ENCODE measurements at places on chromosomes 1 and 21. TPM values are rescaled to one million over a fixed set of nuclear protein-coding genes. Genes with fewer than 3 reads are reported as not detected.
A peak's percentile ranks its signal among the peaks of the same experiment; 100 is the strongest.

GRCh38 chr21:39946199-39946598 lies 79.0 kb downstream of the PCP4 start:
- H3K36me3 ChIP-seq, result no peaks in the 10 kb centered on the region
- no peaks in the 10 kb centered on the region for H3K4me1 ChIP-seq
- H3K27me3 ChIP-seq, result no peaks in the 10 kb centered on the region
- H3K27ac ChIP-seq, result no peak overlapping the region

GRCh38 chr1:28437924-28438699 lies 67.7 kb upstream of the RCC1 start:
- H3K4me1 ChIP-seq, result peaks cover 29% of the 10 kb centered on the region
- H3K27me3 ChIP-seq, result no peaks in the 10 kb centered on the region
- H3K36me3 ChIP-seq, result no peaks in the 10 kb centered on the region
- no peak overlapping the region for H3K4me3 ChIP-seq
- DNase-seq, result peak; percentile 48

DNA sequence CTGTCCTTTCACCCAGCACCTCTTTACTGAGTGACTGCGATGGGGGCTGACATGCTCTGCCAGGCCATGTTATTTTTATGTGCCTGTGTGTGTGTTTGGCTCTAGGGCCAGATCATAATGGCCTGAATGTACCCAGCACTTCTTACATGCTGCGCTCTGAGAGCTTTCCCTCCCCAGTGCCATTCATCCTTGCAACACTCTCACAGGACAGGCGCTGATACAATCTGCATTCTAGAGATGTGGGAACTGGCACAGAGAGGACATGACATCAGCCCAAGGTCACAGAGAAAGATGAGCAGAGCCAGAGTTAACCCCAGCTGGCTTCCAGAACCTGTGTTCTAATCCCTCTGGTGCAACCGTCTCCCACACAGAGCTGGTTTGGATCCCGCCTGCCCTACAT lies 54.5 kb downstream of the ARHGEF10L start:
- no peak overlapping the region for H3K27ac ChIP-seq
- H3K36me3 ChIP-seq, result no peaks in the 10 kb centered on the region
- H3K4me1 ChIP-seq, result no peaks in the 10 kb centered on the region
- DNase-seq, result no peak
- no peak overlapping the region for H3K4me3 ChIP-seq

The UQCRH gene
- total RNA-seq, result 409 TPM

The USH2A gene
- not detected for total RNA-seq

- no peaks in the 10 kb centered on the region for H3K4me1 ChIP-seq
- DNase-seq, result no peak
- H3K27me3 ChIP-seq, result no peaks in the 10 kb centered on the region
These were observed 75.0 kb downstream of the CENPF start for GRCh38 chr1:214677945-214678344.

GRCh38 chr1:58932859-58933598 lies 149.2 kb upstream of the JUN start:
- H3K27me3 ChIP-seq, result no peaks in the 10 kb centered on the region
- H3K4me1 ChIP-seq, result peaks cover 19% of the 10 kb centered on the region
- no peak for DNase-seq
- H3K4me3 ChIP-seq, result no peak overlapping the region
- no peak overlapping the region for H3K27ac ChIP-seq

- DNase-seq, result no peak
- no peaks in the 10 kb centered on the region for H3K4me1 ChIP-seq
- no peaks in the 10 kb centered on the region for H3K27me3 ChIP-seq
- H3K27ac ChIP-seq, result no peak overlapping the region
- H3K4me3 ChIP-seq, result no peak overlapping the region
- H3K36me3 ChIP-seq, result peaks cover 10% of the 10 kb centered on the region
These were observed 47.5 kb downstream of the TMCO4 start for GRCh38 chr1:19752083-19752696.
